ENCODE measurements at places on chromosomes 2 and 18.

DNA sequence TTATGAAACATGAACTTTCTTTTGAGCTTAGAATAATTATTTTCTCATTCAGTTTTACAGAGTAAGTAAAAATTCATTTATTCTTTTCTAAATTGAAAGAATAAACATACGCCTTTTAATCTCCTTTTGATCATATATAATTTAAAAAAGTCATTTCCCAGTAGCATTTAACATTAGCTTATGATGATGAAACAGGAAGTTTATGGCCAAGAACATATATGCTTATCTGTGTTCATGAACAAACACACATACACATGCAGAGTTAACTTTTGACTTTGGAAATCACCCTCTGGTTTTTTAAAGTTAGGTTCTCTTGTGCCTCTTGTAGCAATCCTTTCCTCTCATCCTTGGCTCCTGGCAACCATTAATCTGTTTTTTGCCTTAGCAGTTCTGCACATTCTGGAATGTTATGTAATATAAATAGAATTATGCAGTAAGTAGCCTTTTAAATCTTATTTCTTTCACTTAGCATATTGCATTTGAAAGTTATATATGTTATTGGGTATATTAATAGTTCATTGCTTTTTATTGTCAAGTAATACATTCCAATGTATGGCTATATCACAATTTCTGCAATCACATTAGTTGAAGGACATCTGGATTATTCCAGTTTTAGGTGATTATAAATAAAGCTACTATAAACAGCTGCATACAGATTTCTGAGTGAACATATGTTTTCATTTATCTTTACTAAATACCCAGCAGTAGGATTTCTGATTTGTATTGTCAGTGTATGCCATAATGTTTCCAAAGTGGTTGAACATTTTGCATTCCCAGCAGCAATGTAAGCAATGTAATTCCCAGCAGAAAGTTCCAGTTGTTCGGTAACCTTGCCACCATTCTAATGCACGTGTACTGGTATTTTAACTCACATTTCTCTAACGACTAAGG lies 210.3 kb downstream of the ZRANB3 start:
- DNase-seq = no peak

GRCh38 chr2:158120664-158121641 lies 19.3 kb downstream of the UPP2 start:
- DNase-seq = no peak

- DNase-seq = no peak
Measured at GRCh38 chr18:8468921-8469335, 140.3 kb upstream of the RAB12 start.

- DNase-seq = no peak
Measured at GRCh38 chr2:74835831-74836674, 2.1 kb downstream of the HK2 start.

DNA sequence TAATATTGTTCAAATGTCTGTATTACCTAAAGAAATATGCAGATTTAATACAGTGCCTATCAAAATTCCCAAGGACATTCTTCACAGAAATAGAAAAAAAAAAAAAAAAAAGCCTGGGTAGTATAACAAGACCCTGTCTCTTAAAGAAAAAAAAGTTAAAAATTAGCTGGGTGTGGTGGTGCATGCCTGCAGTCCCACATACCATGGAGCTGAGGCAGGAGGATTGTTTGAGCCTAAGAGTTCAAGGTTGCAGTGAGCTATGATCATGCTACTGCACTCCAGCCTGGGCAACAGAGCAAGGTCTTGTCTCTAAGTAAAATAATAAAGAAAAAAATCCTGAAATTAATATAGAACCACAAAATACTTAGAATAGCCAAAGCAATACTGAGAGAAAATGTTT lies 51.9 kb downstream of the SLC16A14 start:
- DNase-seq = no peak

- no peak for DNase-seq
Measured at GRCh38 chr2:78977661-78978145, 47.8 kb upstream of the REG3G start.

- DNase-seq = no peak
Measured at GRCh38 chr2:206212673-206213513, 53.2 kb downstream of the EEF1B2 start.

DNA sequence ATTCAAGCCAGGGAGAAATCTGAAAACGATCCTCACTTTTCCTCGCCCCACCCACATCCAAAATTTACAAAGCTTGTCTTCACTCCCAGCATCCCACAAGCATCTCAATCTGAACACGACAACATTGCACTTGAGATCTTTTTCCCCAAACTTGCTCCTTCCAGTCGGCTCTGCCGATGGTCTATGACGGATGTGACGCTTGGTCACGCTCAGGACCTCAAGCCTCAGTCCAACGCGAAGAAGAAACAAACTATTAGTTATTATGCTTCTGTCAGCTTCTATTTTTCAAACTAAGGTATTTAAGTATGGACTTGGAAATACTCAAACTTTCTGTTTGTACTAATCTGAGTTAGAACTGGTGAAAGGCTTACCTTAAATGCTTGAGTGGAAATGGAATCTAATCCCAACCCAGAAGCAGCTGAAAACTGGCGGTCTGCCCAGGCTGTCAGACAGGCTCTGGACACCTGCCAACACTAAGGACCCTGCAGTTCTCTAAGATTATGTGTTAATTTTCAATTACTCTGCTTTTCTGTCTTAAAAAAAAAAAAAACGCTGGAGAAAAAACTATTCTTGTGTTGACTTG lies 132.1 kb upstream of the DNMT3A start:
- no peak for DNase-seq

- DNase-seq = no peak
Measured at GRCh38 chr2:23916727-23917405, 10.1 kb downstream of the ATAD2B start.

- no peak for DNase-seq
Measured at GRCh38 chr2:192700934-192701333, 506.2 kb upstream of the TMEFF2 start.

DNA sequence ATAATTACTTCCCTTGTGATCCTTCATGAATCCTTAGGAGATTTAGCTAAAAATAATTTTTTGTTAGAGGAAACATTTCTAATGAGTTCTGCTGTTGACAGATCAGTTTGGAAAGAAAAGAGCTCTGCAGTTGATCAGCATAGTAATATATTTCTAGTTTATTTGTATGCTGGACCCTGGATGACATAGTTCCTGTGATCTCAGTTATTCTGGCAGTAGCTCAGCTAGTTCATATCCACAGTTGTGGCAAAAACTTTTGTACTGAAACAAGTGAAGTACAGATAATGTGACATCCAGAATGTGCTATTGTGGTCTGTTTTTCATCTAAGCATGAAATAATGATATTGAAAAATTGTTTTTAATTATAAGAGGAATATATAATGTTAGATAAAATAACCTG lies 33.7 kb downstream of the ABI2 start:
- DNase-seq = no peak

GRCh38 chr18:71374294-71375000 lies 1085.6 kb downstream of the SOCS6 start:
- no peak for DNase-seq

GRCh38 chr2:103448495-103448894 lies 686.7 kb downstream of the TMEM182 start:
- DNase-seq = no peak

GRCh38 chr2:14735696-14736095 lies 103.2 kb downstream of the LRATD1 start:
- DNase-seq = no peak

DNA sequence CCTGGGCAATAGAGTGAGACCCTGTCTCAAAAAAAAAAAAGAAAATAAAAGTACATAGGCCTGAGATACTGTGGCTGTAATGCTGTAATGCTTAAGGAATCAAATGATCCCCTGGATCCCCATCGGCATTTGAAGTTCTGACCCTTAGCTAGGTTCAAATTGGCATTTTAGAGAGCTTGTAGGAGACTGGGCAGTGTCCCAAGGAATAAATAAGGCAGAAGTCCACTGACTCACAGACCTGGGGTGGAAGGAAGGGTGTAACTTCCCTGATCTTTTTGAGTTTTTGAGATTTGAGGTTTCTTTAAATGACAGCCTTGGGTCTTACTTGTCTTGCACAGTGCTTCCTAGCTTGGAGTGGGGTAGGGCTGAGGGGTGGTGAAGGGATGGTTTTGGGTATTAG lies 553.7 kb downstream of the SLC4A3 start:
- DNase-seq = no peak

DNA sequence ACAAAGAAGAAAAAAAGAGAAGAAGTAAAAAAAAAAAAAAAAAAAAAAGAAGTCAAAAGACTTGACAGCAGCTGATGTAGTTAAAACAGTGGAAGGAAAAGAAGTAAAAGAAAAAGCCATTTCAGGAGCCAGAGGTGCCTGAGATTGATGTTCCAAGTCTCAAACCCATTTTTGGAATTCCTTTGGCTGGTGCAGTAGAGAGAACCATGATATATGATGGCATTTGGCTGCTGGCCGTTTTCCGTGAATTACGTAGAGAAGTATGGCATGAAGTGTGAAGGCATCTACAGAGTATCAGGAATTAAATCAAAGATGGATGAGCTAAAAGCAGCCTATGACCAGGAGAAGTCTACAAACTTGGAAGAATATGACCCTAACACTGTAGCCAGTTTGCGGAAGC lies 7.6 kb upstream of the CHST10 start:
- DNase-seq = no peak
